ENCODE measurements at places on chromosomes 1 and 21. TPM values are rescaled to one million over a fixed set of nuclear protein-coding genes. Genes with fewer than 3 reads are reported as not detected.

The C1orf74 gene
- 4.3 TPM for total RNA-seq

The SAMD13 gene
- total RNA-seq = 0.56 TPM

The S100A7A gene
- total RNA-seq = not detected

The OR6K3 gene
- not detected for total RNA-seq

The SEC16B gene
- 4.3 TPM for total RNA-seq

The PLPP3 gene
- 46.4 TPM for total RNA-seq

The BLACAT1 gene
- total RNA-seq = under 0.01 TPM

The NKAIN1 gene
- under 0.01 TPM for total RNA-seq

The RGS16 gene
- total RNA-seq = 0.28 TPM

The RNPC3 gene
- 3.8 TPM for total RNA-seq

The POU3F1 gene
- total RNA-seq = not detected

The GSTM5 gene
- total RNA-seq = 0.28 TPM

The KMO gene
- total RNA-seq = not detected

The HES2 gene
- not detected for total RNA-seq

The ATP1A4 gene
- total RNA-seq = not detected

The SGIP1 gene
- total RNA-seq = 27.1 TPM

The AADACL4 gene
- not detected for total RNA-seq

The IFI44L gene
- 0.18 TPM for total RNA-seq

The NTPCR gene
- total RNA-seq = 16.4 TPM

The RHD gene
- 0.28 TPM for total RNA-seq

The AP4B1 gene
- 18.1 TPM for total RNA-seq
